ENCODE measurements at places on chromosomes 16 and 17.

DNA sequence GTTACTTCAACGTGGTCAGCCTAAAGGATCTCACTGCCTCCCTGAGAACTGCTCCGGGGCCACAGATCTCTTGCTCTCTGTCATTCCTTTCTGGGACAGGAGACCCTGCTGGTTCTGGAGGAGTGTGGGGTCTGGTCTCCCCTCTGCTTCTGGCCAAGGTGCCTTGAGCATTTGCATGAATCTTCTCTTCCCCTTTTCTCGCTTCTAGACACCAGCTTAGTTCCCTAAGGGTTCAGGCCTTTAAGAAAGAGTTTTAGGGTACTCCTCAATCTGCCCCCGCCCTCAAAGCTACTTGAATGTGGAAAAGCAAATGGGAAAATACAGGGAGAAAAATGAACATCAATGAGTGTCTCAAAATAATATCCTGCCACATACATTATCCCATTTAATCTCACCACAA, 48.1 kb downstream of the WSB1 start:
- no peak overlapping the region for H3K27ac ChIP-seq
- H3K4me3 ChIP-seq = no peak overlapping the region
- H3K27me3 ChIP-seq = peaks cover 1% of the 10 kb centered on the region
- no peak for DNase-seq
- H3K36me3 ChIP-seq = no peaks in the 10 kb centered on the region
- H3K4me1 ChIP-seq = peaks cover 14% of the 10 kb centered on the region

DNA sequence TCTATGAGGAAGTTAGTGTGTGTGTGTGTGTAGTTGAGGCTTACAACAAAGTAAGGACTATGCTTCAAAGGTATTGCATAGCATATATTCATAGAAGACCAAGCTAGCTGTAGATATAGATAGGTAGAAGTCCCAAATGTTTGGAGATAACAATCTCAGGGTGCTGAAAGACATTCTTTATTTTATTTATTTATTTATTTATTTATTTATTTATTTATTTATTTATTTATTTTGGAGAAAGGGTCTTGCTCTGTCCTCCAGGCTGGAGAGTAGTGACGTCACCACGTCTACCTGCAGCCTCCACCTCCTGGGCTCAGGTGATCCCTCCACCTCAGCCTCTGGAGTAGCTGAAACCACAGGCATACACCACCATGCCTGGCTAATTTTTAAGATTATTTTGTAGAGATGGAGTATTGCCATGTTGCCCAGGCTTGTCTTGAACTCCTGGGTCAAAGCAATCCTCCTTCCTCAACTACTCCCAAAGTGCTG, 284.6 kb upstream of the KIF2B start:
- no peak overlapping the region for H3K27ac ChIP-seq
- DNase-seq = no peak
- H3K27me3 ChIP-seq = no peaks in the 10 kb centered on the region
- H3K4me1 ChIP-seq = no peaks in the 10 kb centered on the region
- H3K4me3 ChIP-seq = no peak overlapping the region

DNA sequence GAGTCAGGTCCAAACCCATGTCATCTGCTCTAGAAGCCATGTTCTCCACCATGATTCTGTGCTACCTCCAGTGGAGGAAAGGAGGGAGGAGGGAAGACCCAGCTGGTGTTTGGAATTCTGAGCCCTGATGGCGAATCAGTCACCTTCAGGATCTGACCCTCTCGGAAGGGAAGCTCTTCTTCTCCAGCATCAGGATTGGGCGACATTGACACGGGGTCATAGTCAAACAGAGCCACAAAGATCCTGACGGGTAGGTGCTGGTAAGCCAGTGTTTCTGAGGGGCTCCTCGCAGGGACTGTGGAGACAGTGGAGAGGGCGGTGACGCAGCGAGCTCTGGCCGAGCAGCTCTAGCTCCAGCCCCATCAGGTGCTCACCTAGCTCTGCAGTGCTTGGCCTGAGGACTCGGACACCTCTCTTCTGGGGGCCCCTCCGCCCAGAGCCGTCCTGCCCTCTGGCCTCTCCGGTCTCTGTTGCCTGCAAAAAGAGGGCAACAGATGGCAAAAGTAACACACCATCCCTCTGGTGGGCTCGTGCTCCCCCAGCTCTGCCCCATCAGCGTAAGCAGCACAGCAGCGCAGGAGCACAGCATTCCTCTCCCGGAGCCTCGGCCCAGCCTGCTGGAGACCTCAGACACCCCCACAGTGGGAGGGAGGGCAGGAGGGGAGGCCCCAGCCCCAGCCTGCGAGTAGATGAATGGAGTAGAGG, 21.0 kb downstream of the TSPOAP1 start:
- DNase-seq = no peak
- H3K27me3 ChIP-seq = no peaks in the 10 kb centered on the region
- H3K27ac ChIP-seq = no peak overlapping the region
- no peak overlapping the region for H3K4me3 ChIP-seq

GRCh38 chr17:34614698-34615097, 35.3 kb downstream of the TMEM132E start:
- no peak overlapping the region for H3K4me3 ChIP-seq
- H3K36me3 ChIP-seq = no peaks in the 10 kb centered on the region
- DNase-seq = no peak
- peaks cover 34% of the 10 kb centered on the region for H3K27me3 ChIP-seq
- no peaks in the 10 kb centered on the region for H3K4me1 ChIP-seq

- DNase-seq = no peak
- peaks cover 5% of the 10 kb centered on the region for H3K36me3 ChIP-seq
- no peak overlapping the region for H3K27ac ChIP-seq
- H3K27me3 ChIP-seq = peaks cover 1% of the 10 kb centered on the region
Observed at GRCh38 chr16:80954985-80955384, 51.7 kb downstream of the CMC2 start.

DNA sequence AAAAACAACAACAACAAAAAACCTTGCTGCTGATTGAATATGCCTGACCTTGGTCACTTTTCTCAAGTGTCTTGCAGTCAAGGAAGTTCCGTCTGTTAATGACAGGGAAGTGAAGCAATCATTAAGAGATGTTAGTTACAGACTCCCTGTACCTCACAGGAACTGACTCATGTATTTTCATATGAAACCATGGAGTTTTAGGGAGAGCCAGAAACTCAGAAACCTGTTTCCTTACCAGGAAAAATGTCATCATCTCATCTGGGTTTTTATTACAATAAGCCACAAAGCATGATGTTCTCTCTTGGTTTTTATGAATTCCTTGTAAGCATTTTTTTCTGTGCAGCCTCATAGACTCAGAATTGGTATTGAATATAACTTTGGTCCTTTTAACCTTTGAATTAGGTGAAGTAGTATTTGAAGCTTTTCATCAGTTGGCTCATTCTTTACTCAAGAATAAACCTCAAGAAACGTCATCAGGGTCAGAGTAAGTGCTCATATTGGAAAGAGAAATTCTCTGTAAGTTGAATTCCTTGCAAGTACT, 10.3 kb downstream of the LYRM1 start:
- H3K4me1 ChIP-seq = peaks cover 54% of the 10 kb centered on the region
- no peak for DNase-seq
- peaks cover 9% of the 10 kb centered on the region for H3K36me3 ChIP-seq
- no peaks in the 10 kb centered on the region for H3K27me3 ChIP-seq
- peak overlapping the region; percentile 78 for H3K27ac ChIP-seq

DNA sequence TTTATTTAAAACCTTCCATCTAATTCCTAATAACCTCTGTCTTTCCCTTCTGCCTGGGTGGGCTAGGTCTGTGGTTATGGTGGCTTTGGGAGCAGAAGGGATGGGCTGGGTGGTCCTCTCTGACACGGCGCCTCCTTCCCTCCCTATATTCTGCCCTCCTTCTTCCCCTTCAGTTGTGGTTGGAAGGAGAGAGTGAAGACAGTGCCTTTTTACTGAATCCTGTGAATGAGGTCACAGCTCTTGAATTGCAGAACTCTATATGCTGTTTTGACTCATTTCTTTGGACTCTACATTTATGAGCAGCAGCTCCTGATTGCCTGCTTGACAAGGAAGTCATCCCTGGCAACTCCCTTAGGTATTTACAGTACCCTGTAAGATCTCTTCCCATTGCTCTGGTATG, 256.0 kb upstream of the ELAC2 start:
- H3K4me3 ChIP-seq = no peak overlapping the region
- H3K27ac ChIP-seq = no peak overlapping the region
- no peaks in the 10 kb centered on the region for H3K4me1 ChIP-seq
- no peaks in the 10 kb centered on the region for H3K36me3 ChIP-seq

DNA sequence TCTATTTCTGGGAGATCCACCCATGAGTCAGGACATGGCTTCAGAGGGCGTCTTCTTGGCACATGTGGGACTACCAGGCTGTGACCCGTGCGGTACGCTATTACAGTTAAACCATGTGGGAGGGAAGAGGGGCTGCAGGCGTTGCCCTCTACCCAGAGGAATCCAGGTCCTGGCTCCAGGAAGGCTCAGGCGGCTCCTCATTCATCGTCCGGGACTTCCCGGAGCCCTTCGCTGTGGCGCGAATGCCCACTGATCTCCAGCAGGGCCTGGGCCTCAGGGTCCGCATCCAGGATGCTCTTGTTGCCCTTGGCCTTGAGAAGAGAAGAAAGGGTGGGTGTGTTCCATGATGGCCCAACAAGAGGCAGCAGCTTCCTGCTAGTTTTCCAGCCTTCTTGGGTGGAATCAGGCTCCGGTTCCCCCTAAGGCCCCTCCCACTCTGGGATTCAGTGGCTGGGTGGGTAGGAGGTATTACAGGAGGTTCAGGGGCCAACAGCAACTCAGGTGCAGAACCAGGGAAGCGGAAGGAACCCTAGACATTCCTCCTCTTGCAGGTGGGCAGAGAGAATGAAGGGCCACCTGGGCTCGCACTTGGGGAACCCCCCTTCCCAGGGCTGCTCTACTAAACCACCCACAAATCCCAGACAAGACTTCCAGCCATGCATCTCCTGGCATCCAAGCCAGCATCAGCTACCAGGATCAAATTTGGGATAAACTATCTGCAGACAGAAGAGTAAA, 24.6 kb downstream of the MEAK7 start:
- peaks cover 24% of the 10 kb centered on the region for H3K4me1 ChIP-seq
- DNase-seq = no peak
- no peak overlapping the region for H3K27ac ChIP-seq
- H3K36me3 ChIP-seq = peaks cover 18% of the 10 kb centered on the region
- H3K4me3 ChIP-seq = no peak overlapping the region
- H3K27me3 ChIP-seq = no peaks in the 10 kb centered on the region

- no peaks in the 10 kb centered on the region for H3K27me3 ChIP-seq
- no peak for DNase-seq
- no peak overlapping the region for H3K4me3 ChIP-seq
- H3K27ac ChIP-seq = no peak overlapping the region
Observed at GRCh38 chr17:48215583-48216139, 108.1 kb downstream of the SNX11 start.

Measured in activated T-helper 1 cell treated with anti-CD3 and anti-CD28 coated beads, Interleukin-12 subunit alpha, Interleukin-12 subunit beta, Interleukin-2, Interleukin-4 antibody, amounts not matched to agents 30 ng/mL and 10 ng/mL and 1 ng/mL, durations not matched to agents 14 hours and 24 hours and 36 hours (primary cell).